ENCODE measurements at places on chromosomes 2 and 18.

DNA sequence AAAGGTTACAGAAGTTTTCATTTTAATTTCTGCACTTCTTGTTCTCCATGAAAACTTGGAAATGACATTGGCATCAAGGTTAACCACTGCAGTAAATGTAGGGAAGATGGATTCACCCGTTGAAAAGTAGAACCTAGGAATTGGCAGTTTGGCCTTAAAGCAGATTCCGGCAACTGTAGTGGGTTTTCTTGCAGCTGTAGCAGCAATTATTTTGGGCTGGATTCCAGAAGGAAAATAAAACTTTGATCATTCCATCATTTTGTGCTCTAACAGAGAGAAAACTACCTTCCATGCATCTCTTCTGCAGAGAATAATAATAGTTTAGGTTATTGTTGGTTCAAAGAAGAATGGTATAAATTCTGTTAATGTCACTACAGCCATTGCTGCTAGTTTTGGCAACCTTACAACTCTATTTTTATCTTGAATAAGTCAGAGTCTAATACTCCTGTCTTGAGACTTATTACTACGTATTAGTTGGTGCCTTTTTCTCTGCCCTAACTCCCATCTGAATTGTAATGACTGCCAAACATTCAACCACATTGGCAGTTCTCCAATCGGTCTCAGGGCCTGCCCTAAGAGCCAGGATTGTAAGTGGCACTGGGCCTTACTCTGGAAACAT, 178.1 kb upstream of the PIEZO2 start:
- peak; percentile 33 for DNase-seq

- DNase-seq = no peak
Measured at GRCh38 chr2:85695691-85696668, 1.8 kb downstream of the GNLY start.

DNA sequence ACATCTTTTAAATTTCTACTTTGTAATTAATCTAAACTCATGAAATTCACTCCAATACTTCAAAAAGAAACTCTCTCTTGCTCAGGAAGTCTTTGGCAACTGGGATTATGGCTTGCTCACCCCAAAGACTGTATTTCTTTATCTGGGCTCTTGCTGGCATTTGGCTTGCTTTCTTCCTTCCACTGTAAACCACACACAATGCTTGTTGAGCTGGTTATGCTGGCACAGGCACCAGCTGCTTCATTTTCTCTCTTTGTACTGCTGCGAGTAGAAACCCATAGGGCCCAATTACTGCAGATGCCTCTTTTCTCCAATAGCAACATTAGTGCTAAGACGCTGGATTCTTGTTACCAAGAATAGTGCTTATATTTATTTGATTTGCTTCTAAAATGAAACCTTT, 51.4 kb downstream of the SLC38A11 start:
- peak; percentile 25 for DNase-seq

DNA sequence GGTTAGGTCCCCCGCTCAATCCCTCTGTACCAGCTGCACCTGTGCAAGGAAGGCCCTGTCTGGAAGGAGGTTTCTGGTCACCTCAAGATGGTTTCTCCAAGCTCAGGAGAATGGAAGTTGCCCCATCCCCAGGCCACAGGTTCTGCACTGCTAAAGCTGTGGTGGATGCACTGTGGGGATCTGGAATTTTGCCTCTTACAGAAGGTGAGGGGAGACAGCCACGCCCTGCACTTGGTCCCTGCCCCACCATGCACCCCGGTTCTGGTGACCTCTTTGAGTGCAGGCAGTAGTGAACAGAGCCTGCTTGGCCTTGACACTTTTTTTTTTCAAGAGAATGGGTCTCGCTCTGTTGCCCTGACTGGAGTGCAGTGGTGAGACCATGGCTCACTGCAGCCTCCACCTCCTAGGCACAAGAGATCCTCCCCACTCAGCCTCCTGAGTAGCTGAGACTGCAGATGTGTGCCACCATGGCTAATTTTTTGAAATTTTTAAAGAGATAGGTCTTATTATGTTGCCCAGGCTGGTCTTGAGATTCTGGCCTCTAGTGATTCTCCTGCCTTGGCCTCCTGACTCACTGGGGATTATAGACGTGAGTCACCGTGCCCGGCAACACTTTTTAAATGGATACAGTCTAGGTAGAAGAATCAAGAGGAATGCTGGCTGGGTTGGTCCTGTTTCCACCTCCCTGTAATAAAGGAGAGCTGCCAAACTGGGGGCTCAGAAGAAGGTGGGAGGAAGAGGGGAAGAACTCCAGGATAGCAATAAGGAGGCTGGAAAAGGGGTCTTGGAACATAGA, 5.8 kb upstream of the NT5DC4 start:
- DNase-seq = peak; percentile 84

- DNase-seq = peak; percentile 13
Measured at GRCh38 chr18:24446953-24447538, 13.4 kb upstream of the HRH4 start.

- DNase-seq = peak; percentile 53
Measured at GRCh38 chr2:191045141-191045540, 31.2 kb upstream of the STAT1 start.

- DNase-seq = peak; percentile 2
Measured at GRCh38 chr2:231820786-231821303, 34.6 kb downstream of the COPS7B start.
